Inflammatory macrophage treated with lipopolysaccharide for 4 hours (primary cell): ENCODE measurements at places on chromosomes 6 and 20.

DNA sequence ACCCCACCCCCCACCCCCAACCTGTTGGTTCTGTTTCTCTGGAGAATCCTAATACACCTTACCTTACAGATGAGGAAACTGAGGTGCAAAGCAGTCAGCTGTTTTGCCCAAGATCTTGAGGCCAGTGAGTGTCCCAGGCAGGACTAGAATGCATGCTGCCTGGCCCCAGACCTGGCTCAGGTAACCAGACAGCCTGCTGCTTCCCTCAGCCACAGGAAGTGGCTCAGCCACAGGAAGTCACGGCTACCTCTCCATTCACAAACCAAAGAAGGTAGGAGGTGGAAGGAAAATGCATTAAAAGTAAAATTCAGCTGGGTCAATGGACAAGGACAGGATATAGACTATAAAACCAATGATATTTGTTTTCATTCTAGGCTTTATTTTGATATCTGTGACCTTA is 517.6 kb downstream of the CD83 start:
- no peak for DNase-seq

GRCh38 chr6:39816747-39817146 is 24.6 kb downstream of the DAAM2 start:
- no peak for DNase-seq

GRCh38 chr20:2932498-2932897 is 59.2 kb downstream of the PTPRA start:
- DNase-seq: no peak

DNA sequence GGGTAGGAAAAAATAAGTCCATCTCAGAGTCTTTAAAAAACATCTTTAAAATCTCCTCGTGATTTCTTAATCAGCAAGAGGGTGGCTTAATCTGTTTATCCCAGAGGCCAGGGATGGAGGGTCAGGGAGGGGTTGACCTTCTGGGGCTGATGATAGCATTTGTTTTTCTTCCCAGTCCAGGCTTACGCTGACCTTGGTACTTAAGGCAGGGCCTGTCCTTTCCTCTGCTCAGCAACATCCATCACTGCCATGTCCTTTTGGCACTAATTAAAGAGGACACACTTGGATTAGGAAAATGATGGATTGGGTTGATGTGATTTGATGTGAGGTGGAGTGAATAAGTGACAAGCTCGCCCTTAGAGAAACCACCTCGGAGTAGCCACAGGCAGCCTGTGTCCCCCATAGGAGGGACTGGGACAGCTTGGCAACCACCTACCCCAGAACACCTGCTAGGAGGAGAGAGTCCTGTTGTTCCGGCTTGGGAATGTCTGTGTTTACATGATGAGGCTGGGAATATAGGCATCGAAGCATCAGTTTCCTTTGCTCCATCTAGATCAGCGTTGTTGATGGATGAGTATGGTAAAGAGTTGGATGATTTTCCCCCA is 44.2 kb downstream of the PHACTR3 start:
- no peak for DNase-seq
